ENCODE measurements at places on chromosomes 2 and 18. TPM values are rescaled to one million over a fixed set of nuclear protein-coding genes. Genes with fewer than 3 reads are reported as not detected.

TUBA4B gene
- not detected for total RNA-seq

SERPINB13 gene
- total RNA-seq, result 281 TPM

FAM237A gene
- total RNA-seq, result not detected

RGPD4 gene
- total RNA-seq, result not detected

AKAIN1 gene
- total RNA-seq, result not detected

MBP gene
- total RNA-seq, result 25.5 TPM

FAM228A gene
- not detected for total RNA-seq

TMEM150A gene
- 7.9 TPM for total RNA-seq

SERPINB2 gene
- total RNA-seq, result 139 TPM

HOXD11 gene
- not detected for total RNA-seq

ZNF521 gene
- 3.3 TPM for total RNA-seq

DNER gene
- 0.60 TPM for total RNA-seq

ADRA2B gene
- not detected for total RNA-seq
